Peyer's patch (tissue), 4 donors: ENCODE measurements at places on chromosomes 1 and 21. TPM values are rescaled to one million over a fixed set of nuclear protein-coding genes. Genes with fewer than 3 reads are reported as not detected.
A peak's percentile ranks its signal among the peaks of the same experiment; 100 is the strongest.

Gene C1orf146
- total RNA-seq = not detected

GRCh38 chr1:226702318-226702956 is 36.6 kb downstream of the ITPKB start:
- H3K27ac ChIP-seq = peak overlapping the region; percentile 94
- peaks cover 4% of the 10 kb centered on the region for H3K4me1 ChIP-seq
- no peak overlapping the region for H3K4me3 ChIP-seq
- no peaks in the 10 kb centered on the region for H3K27me3 ChIP-seq
- no peaks in the 10 kb centered on the region for H3K36me3 ChIP-seq

DNA sequence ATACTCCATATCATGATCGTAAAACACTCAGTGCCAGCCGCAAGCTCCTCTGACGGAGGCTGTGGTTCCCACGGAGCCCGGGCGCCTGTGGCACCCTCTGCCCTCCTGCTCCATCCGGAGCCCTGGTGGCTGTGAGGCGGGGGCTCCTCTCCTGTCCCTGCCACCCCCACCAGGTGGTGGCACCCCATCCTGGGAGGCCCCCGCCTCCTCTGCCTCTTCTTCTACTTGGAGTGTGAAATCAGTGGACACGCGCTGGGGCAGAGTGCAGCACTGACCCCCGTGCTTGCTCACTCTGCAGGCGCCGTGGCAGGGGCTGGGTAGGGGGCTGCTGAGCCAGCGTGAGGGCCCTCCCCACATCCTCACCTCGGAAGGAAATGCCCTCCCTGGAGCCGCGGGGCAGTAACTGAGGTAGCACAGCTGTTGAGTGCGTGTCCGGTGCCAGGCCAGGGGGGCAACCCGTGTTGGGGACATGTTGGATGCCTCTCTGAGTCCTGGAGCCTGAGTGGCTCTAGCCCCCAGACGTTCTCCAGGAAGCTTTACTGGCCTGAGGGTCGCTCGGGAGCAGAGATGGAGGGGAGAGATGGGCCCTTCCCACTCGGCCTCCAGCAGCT is 58.7 kb upstream of the ABCG1 start:
- H3K4me1 ChIP-seq = no peaks in the 10 kb centered on the region
- H3K36me3 ChIP-seq = no peaks in the 10 kb centered on the region
- no peak overlapping the region for H3K4me3 ChIP-seq
- H3K27ac ChIP-seq = no peak overlapping the region

Gene TRIM63
- total RNA-seq = not detected

DNA sequence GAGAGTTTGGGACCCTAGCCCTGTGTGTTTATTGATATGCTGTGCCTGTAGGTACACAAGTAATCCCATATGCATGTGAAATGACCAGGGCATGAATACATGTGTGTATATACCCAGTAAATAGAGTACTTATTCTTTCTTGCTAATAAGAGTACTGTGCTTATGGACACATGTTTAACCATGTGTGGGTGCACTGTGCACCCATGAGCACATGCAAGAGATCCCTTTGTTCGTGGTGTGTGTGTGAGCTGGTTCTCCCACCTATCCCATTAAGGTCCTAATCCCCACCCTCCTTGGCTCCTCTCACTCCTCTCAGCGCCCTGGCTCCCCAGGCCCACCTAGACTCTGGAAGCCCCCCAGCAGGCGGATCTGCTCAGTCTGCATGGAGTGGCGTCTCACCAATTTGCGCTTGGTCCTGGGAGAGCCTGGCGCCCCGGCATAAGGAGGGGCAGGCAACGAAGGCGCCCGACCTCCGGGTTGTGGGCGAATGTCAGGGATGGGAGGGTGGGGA is 2.2 kb upstream of the LIX1L start:
- H3K27me3 ChIP-seq = no peaks in the 10 kb centered on the region
- H3K4me3 ChIP-seq = peak overlapping the region; percentile 68
- peak overlapping the region; percentile 84 for H3K27ac ChIP-seq
- no peaks in the 10 kb centered on the region for H3K36me3 ChIP-seq
- peaks cover 8% of the 10 kb centered on the region for H3K4me1 ChIP-seq

GRCh38 chr21:43783098-43783700 is 6.2 kb upstream of the RRP1 start:
- H3K4me3 ChIP-seq = no peak overlapping the region
- H3K27ac ChIP-seq = no peak overlapping the region
- H3K36me3 ChIP-seq = no peaks in the 10 kb centered on the region
- H3K27me3 ChIP-seq = no peaks in the 10 kb centered on the region

Gene COA7
- 17.0 TPM for total RNA-seq

DNA sequence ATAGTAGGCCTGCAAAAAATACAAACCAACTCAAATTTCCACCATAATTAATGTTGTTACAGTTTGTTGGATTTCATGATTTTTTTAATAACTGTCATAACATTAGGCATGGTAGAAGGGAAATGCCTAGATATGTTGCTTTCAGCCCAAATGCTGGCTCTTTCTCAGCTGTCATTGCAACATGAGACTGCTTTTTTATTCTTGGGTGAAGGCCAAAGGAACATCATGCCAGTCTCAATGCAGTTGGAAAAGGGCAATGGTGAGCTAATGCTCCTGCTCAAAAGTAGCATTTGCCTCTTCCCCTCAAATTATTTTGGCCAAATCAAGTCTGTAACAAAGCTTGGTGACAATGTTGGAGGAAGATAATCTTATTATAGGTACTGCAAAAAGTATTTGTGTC is 877.7 kb upstream of the PRMT6 start:
- H3K27me3 ChIP-seq = no peaks in the 10 kb centered on the region
- no peak for DNase-seq
- no peak overlapping the region for H3K4me3 ChIP-seq
- no peak overlapping the region for H3K27ac ChIP-seq
- no peaks in the 10 kb centered on the region for H3K36me3 ChIP-seq
- H3K4me1 ChIP-seq = no peaks in the 10 kb centered on the region

DNA sequence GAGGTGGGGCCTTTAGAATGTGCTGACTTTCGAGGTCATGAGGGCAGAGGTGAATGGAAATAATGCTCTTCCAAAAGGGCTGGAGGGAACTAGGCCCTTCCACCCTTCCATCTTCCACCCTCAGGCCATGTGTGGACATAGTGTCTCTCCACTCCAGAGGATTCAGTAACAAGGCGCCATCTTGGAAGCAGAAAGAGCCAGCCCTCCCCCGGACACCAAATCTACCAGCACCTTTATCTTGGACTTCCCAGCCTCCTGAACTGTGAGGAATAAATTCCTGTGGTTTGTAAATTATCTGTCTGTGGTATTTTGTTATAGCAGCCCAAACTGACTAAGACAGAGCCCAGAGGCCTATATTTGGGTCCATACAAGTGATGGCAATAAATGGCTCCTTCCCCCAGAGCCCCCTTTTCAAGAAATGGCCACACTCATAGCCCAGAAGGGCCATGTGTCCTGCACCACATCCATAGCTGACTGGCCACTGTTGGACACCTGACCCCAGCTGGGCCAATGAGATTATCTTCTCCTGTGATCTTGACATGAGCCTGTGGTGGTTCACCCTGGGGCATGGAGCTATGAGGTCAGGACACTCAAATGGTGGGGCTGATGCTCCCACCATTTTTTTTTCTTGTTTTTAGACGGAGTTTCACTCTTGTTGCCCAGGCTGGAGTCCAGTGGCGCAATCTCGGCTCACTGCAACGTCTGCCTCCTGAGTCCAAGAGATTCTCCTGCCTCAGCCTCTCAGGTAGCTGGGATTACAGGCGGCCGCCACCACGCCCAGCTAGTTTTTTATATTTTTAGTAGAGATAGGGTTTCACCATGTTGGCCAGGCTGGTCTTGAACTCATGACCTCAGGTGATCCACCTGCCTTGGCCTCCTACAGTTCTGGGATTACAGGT is 114.9 kb downstream of the RRAGC start:
- DNase-seq = no peak
- no peak overlapping the region for H3K27ac ChIP-seq
- H3K36me3 ChIP-seq = no peaks in the 10 kb centered on the region
- H3K4me3 ChIP-seq = no peak overlapping the region
- H3K4me1 ChIP-seq = no peaks in the 10 kb centered on the region
- H3K27me3 ChIP-seq = no peaks in the 10 kb centered on the region

GRCh38 chr1:189859385-189859977 is 618.2 kb downstream of the BRINP3 start:
- no peak overlapping the region for H3K4me3 ChIP-seq
- no peak for DNase-seq
- no peak overlapping the region for H3K27ac ChIP-seq
- no peaks in the 10 kb centered on the region for H3K36me3 ChIP-seq
- H3K4me1 ChIP-seq = no peaks in the 10 kb centered on the region
